Stimulated activated CD4-positive, alpha-beta T cell treated with anti-CD3 and anti-CD28 coated beads, Interleukin-12 subunit alpha, Interleukin-12 subunit beta, amount 100 ng/mL, for 24 hours (primary cell): ENCODE measurements at places on chromosomes 6 and 20.
A peak's percentile ranks its signal among the peaks of the same experiment; 100 is the strongest.

GRCh38 chr6:12083302-12083701 is 71.2 kb downstream of the HIVEP1 start:
- DNase-seq: no peak

DNA sequence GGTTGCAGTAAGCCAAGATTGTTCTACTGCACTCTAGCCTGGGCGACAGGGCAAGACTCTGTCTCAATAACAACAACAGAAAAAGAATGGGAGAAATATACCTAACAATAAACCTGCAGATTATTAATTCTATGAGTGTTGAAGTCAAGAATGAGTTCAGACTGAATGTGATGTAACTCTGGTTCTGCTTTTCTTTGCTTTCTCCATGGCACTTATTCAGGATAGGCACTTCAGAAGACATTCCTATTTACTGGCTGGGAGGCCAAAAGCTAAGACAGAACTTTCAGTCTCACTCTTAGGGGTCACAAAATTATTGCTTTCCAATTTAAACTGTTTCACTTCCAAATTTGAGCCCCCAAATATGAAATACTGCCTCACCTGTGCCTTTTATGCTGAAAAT is 15.7 kb upstream of the PRIM2 start:
- DNase-seq: no peak

DNA sequence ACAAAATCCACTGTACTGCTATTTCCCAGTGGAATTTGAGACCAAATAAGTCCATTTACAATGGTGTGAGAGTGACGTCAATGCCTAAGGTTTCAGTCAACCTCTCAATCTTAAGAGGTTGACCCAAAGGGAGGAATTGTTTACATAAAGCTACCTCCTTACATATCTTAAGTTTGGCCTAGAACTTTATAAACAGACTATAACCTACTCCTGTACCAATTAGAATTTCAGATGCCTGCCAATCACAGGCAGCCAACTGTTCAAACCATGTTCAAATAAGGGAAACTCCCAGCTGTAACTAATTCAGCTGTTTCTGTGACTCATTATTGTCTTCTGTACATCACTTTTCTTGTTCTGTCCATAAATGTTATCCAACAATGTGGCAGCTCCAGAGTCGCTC is 14.5 kb downstream of the LGSN start:
- no peak for DNase-seq

- DNase-seq: no peak
Observed at GRCh38 chr6:1076531-1077459, 235.1 kb upstream of the FOXQ1 start.

- DNase-seq: no peak
Observed at GRCh38 chr6:41406728-41407489, 71.5 kb downstream of the NCR2 start.

GRCh38 chr6:99746261-99746895 is 139.7 kb downstream of the PRDM13 start:
- DNase-seq: peak; percentile 9

DNA sequence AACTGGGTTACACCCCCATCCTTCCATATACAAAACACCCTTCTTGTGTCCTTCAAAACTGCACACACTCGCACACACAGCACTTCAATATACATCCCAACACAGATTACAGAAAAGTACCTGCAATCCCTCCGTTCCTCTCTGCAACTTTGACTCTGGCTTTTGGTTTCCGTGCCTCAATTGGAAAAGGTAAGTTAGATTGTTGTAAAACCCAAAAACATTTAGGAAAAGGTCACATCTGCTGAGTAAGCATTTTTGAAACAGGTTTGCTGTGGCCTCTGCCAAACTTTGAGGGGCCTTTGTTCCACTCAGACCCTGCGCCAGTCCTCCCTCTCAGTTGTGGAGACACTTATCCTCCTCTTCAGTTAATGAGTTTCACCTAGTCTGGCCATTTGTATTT is 4.2 kb downstream of the NKX2-4 start:
- DNase-seq: no peak

DNA sequence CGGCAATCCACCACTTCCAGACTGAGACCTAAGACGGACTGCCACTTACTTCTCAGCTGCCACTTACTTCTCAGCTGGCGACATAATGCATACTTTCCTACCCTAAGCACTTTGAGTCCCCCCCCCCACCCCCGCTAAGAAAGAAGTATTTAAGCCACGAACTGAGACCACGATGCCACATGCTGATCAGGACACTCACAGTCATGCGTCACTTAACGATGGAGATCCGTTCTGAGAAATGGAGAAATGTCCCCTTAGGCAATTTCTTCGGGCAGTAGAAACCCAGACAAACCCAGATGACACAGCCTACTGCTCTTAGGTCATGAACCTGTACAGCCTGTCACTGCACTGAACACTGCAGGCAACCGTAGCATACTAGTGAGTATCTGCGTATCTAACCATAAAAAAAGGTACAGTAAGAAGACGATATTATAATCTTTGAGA is 690 bp downstream of the IFNGR1 start:
- DNase-seq: peak; percentile 5

DNA sequence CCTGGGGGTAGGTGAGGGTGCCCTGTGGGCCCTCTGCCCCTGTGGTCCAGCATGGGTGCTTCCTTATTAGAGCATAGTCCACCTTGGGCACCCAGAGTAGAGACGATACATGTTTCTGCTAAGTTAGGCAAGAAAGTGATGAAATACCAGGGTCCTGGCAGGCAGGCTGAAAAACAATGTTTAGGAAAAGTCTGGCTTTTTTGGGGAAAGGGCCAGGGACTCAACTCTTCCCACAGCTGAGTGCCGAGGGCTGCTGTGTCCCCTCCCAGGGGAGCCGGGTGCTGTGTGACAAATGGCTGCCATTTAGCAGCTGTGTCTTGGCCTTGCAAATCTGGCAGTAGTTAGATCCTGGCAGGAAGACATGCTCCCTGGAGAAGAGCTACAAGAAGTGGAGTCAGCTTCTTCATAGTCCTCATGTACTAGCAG is 61.5 kb downstream of the RREB1 start:
- no peak for DNase-seq

- no peak for DNase-seq
Observed at GRCh38 chr6:34746104-34746846, 11.0 kb upstream of the SNRPC start.

DNA sequence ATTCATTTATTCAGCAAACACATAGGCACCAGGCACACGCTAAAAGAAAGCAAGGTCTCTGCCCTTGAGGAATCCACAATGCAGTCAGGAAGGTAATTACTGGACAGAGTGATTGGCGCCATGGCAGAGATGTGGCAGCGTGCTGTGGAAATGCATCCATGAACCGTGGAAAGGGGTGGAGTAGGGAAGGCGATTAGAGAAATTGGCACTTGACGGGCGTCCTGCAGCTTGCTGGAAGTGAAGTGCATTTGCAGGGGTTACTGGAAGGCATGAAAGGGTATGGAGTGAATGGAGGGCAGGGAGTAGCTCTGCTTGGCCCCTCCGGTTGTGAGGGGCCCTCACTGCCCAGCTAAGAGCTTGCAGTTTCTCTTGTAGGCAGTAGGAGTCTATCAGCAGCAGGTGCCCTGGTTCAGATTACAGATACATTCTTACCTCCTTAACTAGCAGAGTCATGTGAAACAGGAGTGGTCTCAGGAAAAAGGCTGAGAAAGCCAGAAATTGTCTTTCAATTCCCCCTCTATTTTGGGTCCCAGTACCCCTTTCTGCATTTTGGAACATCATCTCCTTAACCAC is 122.5 kb upstream of the TIAM2 start:
- no peak for DNase-seq

GRCh38 chr6:131414956-131415355 is 158.1 kb upstream of the ARG1 start:
- DNase-seq: no peak

DNA sequence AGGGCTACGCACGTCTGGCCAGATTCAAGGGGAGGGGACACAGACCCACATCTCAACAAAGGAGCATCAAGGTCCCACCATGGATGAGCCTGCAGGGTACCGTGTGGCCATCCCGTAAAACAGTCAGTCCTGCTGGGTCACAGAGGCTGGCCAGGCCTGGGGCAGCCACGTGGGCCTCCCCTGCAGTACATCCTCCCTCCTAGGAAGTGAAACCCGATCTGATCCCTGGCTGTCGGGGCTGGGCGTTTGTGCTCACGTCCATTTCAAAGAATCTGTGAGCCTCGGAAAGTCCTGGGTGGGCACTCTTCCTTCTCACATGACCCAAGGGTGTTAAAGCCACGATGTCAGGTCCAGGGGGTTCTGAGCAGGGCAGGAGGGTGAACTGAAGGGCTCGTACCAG is 14.3 kb downstream of the SULF2 start:
- DNase-seq: no peak

DNA sequence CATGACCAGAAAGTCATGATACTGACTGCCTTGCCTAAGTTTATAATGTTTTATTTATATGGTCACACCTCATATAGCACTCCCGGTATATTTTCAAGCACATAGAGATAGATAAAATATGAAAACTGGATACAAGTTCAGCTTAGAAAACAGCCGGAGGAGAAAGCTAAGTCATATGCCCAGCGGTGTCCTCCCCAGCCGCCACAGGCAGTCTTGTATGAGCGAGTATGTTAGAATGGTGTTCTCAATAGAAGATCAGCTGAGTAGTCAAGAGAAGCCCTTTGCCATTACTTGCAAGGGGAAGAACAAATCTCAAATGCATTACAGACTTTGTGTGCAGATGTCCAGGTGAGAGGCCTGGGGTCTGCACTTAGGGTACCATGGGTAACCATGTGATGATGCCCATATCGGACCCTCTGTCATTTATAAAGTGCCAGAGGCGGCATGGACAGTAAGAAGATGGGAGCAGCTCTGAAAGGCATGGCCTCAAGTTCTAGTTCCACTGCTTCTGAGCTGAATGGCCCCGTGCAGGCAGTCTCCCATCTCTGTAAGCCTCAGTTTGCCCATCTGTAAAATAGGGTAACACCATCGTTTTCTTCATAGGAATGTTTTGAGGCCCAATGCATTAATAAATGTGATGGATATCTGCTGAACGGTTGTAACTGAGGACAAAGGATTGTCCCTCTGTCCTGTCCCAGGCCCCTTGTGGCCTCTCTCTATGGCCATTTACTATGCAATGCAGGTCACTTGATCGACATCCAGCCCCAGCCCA is 195.7 kb upstream of the SNX9 start:
- DNase-seq: no peak

DNA sequence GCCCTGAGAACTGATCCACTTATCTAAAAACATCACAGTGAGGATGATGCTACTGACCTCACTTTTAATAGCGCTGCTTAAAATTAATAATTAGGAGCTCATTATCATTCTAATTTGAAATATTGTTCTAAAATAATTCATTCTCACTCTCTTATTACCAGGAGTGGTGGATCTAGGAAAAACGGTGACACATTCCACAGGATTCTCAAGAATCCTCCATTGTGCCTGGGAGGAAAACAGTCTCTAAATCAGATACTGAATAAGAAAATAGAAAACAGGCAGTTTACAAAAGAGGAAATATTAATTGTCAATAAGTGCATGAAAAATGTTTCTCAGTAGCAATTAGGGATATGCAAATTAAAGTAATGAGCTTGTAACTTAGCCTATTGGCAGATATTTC is 187.4 kb downstream of the TENT5A start:
- DNase-seq: no peak

DNA sequence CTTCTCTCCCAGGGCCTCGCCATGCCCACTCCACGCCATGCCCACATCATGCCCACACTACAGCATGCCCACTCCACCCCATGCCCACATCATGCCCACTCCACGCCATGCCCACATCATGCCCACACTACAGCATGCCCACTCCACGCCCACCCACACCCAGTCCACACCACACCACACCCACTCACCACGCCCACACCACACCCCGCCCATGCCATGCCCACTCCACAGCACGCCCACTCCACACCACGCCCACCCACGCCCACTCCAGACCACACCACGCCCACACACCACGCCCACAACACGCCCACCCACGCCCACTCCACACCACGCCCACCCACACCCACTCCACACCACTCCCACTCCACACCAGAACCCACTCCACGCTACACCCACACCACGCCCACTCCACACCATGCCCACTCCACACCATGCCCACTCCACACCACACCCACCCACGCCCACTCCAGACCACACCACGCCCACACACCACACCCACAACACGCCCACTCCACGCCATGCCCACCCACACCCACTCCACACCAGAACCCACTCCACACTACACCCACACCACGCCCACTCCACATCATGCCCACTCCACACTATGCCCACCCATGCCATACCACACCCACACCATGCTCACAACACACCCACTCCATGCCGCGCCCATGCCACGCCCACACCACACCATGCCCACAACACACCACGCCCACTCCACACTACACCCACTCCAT is 88.6 kb downstream of the ERMARD start:
- DNase-seq: no peak

DNA sequence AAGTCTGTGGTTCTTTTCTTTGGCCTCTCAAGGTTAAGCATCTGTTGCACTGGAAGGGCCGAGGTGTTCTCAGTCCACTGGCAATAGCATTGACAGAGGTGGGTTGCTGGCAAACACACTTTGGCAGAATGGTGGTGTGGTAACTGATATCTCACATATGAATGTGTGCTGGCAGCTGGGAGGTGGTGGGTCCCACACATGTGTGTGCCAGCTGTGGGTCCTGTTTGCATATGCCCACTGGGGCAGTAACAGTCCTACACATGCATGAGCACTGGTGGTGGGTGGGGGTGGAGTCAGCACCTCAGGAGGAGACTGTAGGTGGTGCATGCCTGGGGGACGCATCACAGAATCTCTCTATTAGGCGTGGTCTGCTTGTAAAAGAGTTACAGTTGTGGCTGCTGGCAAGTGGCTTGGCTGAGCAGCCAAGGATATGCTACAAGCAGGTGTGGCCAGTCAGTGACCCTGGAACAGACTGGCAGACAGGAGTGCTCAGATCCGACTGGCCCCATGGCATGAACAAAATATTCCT is 934.3 kb downstream of the GRIK2 start:
- DNase-seq: no peak

DNA sequence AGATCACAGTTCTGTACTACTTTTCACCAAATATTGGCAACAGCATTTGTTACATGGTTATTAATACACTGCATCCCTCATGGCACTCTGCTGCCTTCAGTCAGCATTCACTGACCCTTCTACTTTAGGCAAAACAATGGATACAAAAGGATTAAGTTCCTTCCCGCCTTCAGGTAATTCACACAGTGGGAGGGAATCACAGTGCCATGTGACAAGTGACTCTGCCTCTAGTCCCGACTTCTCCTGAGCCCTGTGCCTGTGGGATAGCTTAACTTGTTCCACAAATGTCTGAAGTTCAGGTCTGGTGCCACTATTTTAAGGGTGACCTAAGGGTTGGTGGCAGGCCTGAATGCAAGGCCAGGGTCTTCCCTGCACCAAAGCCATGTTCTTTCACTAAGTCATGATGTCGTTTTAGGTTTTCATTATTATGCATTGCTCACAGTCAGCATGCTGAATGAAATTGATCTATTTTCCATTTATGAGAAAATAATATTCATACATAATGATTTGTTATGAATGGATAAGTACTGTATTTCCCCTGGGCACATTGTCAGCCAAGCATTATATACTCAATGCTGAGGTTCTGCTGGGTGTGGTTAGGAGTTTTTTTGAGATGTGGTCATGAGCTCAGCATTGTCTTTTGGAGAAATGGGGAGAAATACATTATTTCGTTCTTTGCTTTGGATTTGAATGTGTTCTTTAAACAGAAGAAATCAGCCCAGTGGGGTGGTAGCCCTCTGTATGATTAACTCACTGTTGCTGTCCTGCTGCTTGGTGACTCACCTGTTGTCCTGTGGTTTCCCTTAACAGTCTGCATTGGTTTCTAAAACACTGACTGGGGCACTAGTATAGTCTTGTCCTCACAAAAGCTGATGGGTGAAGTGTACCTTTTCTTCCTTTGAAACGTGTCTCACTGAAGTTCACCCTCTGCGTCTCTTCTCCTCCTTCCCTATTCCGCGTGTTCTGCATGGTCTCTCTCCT is 66.4 kb downstream of the AFDN start:
- DNase-seq: no peak
